ENCODE measurements at places on chromosomes 5 and 9. TPM values are rescaled to one million over a fixed set of nuclear protein-coding genes. Genes with fewer than 3 reads are reported as not detected.

Gene C9orf50
- 3.5 TPM for polyA plus RNA-seq

Gene PCDHAC2
- 1.8 TPM for polyA plus RNA-seq

Gene CCDC187
- 5.3 TPM for polyA plus RNA-seq

Gene FGF1
- 58.0 TPM for polyA plus RNA-seq

Gene SMIM32
- polyA plus RNA-seq = 1.8 TPM

Gene FAM81B
- polyA plus RNA-seq = not detected

Gene FBLL1
- 33.1 TPM for polyA plus RNA-seq

Gene GGTA1
- 6.2 TPM for polyA plus RNA-seq

Gene SGCD
- polyA plus RNA-seq = 1.9 TPM

Gene TMEM174
- polyA plus RNA-seq = not detected

Gene PTGS1
- polyA plus RNA-seq = 1.4 TPM

Gene GABRA1
- 9.2 TPM for polyA plus RNA-seq

Gene AQP7
- polyA plus RNA-seq = 0.66 TPM

GRCh38 chr5:151075698-151076331 lies 5.0 kb downstream of the TNIP1 start:
- DNase-seq = no peak

GRCh38 chr5:179321206-179321987 lies 23.9 kb downstream of the ADAMTS2 start:
- no peak for DNase-seq

GRCh38 chr5:134543820-134544614 lies 18.5 kb downstream of the JADE2 start:
- no peak for DNase-seq

DNA sequence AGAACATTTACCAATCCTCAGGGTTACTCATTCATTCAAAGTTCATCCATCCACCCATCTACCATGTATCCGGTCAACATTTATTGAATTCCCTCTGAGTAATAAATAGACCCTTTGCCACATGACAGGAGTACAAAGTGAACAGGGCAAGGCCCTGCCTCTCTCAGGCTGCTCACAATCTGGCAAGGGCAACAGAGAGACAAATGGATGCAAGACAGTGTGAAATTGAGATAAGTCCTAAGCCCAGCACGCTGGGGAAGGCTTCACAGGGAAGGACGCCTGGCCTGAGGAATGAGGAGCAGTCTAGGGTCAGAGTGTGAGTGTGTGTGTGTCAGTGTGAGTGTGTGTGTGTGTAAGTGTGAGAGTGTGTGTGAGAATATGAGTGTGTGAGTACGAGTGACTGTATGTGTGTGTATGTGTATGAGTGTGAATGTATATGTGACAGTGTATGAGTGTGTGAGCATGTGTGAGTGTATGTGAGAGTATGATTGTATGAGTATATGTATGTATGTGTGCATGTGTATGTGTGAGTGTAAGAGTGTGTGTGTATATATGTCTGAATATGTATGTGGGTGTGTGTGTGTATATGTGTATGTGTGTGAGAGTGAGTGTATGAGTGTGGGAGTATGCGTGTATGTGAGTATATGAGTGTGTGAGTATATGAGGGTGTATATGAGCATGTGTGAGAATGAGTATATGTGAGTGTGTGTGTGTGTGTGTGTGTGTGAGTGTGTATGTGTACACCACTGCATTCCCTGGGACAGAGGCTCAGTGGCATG lies 145.6 kb downstream of the FSTL4 start:
- DNase-seq = no peak

- no peak for DNase-seq
These were observed 128.3 kb downstream of the HSD17B3 start for GRCh38 chr9:96173640-96174039.

GRCh38 chr5:53994148-53994547 lies 316.2 kb downstream of the ARL15 start:
- DNase-seq = no peak

DNA sequence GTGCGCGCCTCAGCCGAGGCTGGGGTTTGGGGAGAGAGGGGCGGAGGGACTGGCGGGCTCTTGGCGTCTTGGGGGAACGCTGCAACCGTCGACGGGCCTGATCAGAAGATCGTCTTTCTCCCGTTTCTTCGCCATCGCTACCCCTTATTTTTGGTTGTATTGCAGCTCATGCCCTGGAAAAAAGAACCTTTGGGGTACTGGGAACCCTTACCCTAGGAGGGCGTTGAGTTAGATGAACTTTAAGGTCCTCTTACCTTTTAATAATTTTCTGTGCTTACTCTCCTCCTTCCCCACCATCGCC lies 719 bp downstream of the PAIP2 start:
- no peak for DNase-seq

DNA sequence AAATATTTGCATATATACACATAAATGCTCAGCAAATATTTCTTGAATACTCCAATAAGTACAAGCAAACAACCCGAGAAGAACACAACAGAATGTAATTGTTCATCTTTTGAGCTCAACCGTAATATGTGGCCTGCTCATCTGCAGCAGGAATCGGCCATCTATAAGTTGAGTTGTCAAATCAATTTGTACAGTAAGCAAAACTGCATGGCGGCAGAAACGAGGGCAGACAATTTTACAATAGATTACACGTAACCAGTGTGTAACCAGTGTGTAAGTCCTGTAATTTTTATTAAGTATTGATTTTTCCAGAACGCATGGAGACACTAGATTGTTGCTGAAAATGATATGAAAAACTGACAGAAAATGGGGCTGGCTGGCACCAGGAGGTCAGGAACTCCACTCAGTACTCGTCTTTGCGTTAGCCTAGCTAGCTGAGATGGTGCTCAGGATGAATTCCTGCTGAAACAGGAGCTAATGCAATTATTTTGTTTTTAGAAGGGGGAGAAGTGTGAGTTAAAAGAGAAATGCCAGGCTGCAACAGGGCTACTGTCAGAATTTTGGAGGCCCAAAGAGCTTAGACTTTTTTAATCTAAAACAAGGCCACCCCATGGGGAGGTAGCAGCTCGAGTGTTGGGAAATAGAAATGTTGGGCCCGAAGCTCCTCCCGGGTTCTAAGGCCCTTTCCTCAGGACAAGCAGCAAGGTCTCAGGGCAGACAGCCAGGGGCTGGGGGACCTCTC lies 682 bp downstream of the DHX29 start:
- DNase-seq = no peak

- DNase-seq = no peak
These were observed 83.3 kb upstream of the LHFPL2 start for GRCh38 chr5:78731884-78732283.

DNA sequence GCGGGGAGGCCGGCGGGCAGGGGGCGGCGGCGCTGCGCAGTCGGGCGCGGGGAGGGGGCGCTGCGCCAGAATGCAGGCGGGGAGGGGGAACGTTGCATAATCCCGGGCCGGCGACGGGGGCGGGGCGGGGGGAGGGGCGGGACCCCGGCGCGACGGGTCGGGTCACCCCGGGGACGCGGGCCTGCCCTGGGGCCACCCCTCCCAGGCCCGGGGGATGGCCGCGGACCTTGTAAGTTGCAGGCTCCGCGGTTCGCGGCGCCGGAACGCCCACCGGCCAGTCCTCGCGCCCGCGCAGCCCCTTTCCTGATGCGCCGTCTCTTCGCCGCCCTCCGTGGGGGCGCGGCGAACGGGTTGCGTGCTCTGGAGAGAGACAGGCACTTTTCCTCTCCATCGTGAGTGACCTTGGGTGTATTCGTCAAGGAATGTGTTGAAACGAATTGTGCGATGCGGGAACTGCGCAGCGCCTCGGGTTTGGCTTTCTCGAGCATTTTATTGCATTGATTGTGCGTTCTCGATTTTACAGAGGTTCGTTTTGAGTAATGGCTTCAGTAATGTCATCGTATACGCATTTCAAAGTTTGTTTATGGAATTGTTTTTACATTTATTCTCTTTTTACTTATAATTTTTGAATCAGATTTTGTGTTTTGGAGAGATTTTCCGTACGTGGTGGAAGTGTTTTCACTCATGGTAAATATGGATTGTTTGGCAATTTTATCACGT lies 802 bp downstream of the SPIN1 start:
- peak; percentile 88 for DNase-seq

DNA sequence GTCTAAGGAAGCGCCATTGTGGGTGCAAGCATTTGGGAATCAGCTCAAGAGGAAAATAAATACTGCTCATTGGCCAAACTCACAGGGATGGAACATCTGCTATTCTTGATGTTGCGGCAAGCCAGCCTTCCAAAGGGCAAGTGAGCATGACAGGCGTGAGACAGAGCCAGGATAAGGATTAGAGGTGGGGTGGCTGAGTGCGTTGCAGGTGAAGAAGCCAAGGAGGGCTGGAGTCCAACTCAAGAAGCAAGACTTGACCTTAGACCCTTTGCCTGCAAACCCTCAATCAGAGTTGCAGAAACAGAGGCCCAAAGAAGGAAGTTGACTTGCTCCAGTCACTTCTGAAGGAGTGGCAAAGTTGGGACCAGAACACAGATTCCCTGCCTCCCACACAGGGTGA lies 79.4 kb downstream of the WWC1 start:
- DNase-seq = no peak

GRCh38 chr5:107604990-107605389 lies 65.7 kb downstream of the EFNA5 start:
- no peak for DNase-seq

DNA sequence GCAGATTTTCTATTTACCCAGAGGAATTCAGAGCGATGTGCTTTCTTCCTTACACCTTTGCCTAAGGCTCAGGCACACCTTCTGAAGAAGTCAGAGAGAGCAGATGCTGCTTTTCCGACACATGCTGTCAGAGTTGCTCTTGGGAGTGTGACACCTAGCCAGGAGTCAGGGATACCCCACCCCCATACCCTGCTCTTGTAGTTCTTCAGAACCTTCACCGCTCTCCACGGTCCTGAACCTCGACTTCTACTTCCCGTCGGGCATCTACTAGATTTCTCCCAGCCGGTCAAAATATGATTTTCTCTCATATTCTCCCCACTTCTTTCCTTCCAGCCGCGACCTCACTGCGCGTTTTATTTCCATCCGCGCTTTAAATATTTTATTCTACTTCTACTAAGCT lies 1.7 kb downstream of the GRIN3A start:
- no peak for DNase-seq

- no peak for DNase-seq
These were observed 3.3 kb upstream of the LSM11 start for GRCh38 chr5:157740229-157740610.

DNA sequence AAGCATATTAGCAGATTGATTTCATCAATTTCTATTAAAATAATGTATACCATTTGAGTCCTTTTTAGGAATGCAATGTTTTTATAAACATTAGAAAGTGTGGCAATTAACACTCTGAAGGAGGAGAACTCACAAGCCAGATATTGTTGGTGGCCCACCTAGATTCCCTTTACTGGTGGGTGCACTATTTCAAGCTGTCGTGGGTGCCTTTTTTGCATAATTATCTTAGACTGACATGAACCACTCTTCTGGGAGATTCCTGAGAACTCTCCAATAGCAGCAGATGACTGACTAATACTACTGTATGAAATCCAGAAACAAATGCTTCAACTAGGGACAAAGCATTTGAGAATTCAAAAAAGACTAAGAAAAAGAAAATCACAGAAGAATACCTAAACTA lies 526.0 kb downstream of the CDH18 start:
- DNase-seq = no peak

- DNase-seq = no peak
These were observed 20.2 kb downstream of the FANCC start for GRCh38 chr9:95297316-95297715.

GRCh38 chr9:134128727-134129679 lies 6.9 kb upstream of the WDR5 start:
- peak; percentile 54 for DNase-seq

GRCh38 chr5:157603333-157604190 lies 28.0 kb upstream of the ADAM19 start:
- peak; percentile 37 for DNase-seq

DNA sequence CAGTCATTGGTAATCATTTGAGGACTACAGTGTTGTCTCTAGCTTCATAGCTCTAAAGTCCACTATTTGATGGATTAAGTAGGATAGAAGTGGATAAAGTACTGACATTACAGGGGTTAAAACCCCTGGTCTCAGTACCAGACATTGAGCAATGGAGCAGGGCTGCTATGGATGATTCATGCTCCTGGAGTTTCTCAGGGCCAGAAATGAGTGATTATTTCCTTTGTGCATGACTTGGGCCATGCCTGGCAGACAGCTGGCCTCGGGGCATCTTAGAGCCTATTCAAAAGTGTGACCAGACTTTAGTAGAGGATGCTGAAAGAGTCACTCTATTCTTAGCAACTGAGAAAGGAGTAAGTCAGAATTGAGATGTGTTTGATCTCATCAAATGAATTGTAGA lies 350.7 kb upstream of the TLE4 start:
- DNase-seq = no peak

DNA sequence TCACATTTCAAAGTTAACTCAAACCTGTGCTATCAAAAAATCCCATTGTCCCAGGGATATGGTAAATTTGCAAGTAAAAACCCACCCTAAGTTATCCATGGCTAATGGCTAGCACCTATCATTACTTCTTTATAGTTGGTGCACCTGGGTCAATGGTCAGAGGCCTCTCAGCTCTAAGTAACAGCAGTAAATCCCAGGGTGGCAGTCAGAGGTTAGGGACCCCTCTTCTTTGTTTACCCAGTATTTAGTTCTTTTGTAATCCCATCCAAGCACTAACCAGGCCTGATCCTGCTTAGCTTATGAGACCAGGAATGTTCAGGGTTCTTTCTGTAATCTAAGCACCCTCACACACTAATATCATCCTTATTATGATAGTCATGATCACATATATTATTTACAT lies 52.1 kb upstream of the WWC1 start:
- no peak for DNase-seq

GRCh38 chr9:134519375-134520070 lies 122.1 kb upstream of the COL5A1 start:
- no peak for DNase-seq

GRCh38 chr5:156094001-156094400 lies 233.0 kb upstream of the SGCD start:
- no peak for DNase-seq

- DNase-seq = no peak
These were observed 34.8 kb downstream of the SECISBP2 start for GRCh38 chr9:89352874-89353649.

DNA sequence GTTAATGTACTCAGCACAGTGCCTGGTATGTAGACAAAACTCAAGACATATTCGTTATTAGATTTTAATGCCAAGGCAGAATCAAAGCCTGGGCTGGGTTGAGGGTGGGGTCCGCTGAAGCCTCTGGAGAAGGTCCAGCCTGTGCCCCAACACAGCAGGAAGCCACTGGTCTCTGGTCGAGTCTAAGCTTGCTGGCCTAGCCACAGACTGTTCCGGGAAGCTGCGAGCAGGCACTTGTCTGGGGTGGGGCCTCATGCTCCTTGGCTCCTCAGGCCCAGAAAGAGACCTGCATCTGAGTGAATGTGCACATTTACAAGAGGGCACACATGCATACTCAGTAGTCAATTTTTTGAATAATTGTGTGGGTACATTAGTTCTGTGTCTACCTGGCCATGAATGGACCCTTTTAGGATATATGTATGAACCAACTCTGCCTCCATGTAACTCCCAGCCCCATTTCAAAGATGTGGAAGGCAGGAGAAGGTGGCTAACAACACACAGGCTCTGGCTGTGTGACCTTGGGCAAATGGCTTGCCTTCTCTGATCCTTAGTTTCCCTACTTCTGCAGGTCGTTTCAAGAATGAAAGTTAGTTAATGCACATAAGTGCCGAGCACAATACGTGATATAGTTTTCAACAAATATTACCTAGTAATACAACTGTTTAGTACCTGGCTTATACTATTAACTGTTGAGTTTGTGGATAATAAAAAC lies 18.3 kb downstream of the FAT2 start:
- no peak for DNase-seq
